ENCODE measurements at places on chromosomes 3 and 15.

- no peak for DNase-seq
Observed at GRCh38 chr15:62440362-62441105, 275.4 kb upstream of the C2CD4B start.

- no peak for DNase-seq
Observed at GRCh38 chr15:79082363-79083070, 8.1 kb downstream of the RASGRF1 start.

- DNase-seq: no peak
Observed at GRCh38 chr3:112373476-112373875, 40.5 kb downstream of the CD200 start.

- no peak for DNase-seq
Observed at GRCh38 chr15:99485153-99485961, 80.4 kb upstream of the MEF2A start.

DNA sequence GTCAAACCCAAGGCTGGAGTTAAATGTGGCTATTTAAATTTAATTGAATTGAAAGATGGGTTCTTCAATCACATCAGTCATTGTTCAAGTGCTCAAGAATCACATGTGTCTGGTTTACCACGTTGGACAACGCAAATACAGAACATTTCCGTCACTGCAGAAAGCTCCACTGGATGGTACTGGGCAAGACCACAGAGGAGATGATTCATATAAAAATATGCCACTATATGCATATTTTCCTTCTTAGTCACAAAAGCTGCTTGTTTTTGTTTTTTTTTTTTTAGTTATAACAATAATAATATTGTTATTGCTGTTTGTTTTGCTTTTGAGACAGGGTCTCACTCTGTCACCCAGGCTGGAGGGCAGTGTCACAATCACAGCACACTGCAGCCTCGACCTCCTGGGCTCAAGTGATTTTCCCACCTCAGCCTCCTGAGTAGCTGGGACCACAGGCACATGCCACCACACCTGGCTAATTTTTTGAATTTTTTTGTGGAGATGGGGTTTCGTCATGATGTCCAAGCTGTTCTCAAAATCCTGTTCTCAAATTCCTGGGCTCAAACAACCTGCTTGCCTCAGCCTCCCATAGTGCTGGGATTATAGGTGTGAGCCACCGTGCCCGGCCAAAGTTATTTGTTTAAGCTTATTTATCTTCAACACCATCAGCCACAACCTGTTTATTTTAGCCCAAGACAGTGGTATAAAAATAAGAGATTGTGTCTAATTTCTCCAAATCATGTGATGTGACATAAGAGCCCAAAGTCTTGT lies 19.4 kb downstream of the RTP3 start:
- DNase-seq: no peak

DNA sequence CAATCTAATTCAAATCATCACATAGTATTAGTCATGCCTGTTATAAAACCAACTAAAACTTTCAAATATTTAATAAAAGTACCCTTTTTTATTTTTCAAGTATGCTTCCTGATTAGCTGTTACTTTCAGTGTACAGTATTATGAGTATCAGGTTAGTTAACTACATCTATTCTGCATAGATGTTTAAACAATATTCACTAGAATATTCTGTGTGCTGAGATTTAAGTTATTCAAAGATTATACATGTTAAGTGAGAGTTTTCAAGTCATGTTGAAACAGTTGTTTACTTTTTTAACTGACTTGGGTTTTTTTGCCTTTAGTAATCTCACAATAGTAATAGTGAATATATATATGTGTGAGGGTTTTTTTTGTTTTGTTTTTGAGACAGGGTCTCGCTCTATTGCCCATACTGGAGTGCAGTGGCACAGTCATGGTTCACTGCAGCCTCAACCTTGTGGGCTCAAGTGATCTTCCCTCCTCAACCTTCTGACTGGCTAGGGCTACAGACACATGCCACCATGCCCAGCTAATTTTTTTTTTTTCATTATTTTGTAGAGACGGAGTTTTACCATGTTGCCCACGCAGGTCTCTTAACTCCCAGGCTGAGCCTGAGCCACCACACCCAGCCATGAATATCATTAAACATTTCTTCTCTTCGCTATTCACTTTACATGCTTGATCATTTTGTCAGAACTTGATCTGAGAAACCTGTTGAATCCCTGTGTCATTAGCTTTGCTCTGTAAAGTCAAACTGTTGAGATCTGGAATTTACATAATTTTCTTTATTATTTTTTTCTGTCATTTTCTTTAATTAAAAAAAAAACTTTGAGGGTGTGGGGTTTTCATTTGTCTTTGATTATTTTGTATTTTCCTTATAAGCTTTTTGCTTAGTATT lies 286.2 kb upstream of the UBE2E1 start:
- no peak for DNase-seq

GRCh38 chr3:68334367-68334986 lies 597.9 kb downstream of the TAFA4 start:
- DNase-seq: no peak

DNA sequence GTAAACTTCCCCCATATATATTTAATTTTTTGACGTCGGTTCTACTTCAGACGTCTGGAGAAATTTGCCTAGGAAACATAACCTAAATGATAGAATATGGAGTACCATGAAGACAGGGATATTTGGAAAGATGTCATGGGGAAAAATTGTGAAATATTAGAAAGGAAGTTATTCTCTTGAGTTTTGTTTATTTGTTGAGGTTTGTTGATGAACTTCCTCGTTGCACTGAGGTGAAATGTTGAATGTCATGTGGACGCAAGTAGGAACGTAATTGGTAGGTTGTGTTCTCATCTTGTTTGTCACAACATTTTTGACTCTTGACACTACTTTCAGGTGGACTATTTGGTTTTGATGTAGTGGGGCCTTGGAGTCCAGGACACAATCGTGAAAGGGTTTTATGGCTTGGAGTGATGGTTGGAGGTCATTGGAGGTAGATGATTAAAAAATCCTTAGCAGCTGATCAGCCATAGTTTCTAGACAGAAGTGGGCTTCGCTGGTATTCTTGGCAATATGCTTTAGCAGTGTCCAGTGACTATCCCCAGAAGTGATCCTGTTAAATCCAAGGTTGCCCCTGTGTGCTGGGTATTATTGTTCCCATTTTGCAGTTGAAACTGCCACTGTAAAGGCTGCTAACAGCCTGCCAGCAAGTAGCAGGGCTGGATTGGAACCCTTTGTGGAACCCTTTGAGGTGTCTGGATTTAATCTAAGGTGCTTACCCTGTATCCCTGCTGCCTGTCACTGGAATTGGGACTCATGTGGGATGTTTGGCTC lies 1.5 kb downstream of the ABHD5 start:
- DNase-seq: no peak

GRCh38 chr15:68643216-68643830 lies 64.5 kb downstream of the CORO2B start:
- DNase-seq: no peak

- DNase-seq: no peak
Observed at GRCh38 chr3:52422669-52423068, 22.2 kb downstream of the SEMA3G start.

GRCh38 chr3:44525060-44525459 lies 29.9 kb upstream of the ZKSCAN7 start:
- no peak for DNase-seq

- no peak for DNase-seq
Observed at GRCh38 chr3:177694951-177695350, 497.7 kb upstream of the TBL1XR1 start.

DNA sequence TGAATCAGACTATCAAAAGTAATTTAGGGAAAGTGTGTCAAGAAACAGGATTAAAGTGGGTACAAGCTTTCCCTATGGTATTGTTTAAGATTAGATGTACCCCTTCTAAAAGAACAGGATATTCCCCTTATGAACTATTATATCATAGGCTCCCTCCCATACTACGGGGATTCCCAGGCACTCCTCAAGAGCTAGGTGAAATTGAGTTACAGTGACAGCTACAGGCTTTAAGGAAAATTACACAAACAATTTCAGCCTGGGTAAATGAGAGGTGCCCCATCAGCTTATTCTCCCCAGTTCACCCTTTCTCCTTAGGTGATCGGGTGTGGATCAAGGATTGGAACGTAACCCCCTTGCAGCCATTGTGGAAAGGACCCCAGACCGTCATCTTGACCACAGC lies 240.8 kb upstream of the CNTN6 start:
- DNase-seq: no peak

GRCh38 chr15:55343168-55343567 lies 24.1 kb downstream of the PIGB start:
- DNase-seq: no peak

GRCh38 chr3:49283997-49284396 lies 7.0 kb upstream of the C3orf62 start:
- no peak for DNase-seq

GRCh38 chr15:72472992-72473610 lies 1.0 kb upstream of the ARIH1 start:
- no peak for DNase-seq

GRCh38 chr3:32157600-32158264 lies 51.3 kb downstream of the GPD1L start:
- no peak for DNase-seq

- no peak for DNase-seq
Observed at GRCh38 chr15:41993472-41994170, 21.3 kb upstream of the EHD4 start.

DNA sequence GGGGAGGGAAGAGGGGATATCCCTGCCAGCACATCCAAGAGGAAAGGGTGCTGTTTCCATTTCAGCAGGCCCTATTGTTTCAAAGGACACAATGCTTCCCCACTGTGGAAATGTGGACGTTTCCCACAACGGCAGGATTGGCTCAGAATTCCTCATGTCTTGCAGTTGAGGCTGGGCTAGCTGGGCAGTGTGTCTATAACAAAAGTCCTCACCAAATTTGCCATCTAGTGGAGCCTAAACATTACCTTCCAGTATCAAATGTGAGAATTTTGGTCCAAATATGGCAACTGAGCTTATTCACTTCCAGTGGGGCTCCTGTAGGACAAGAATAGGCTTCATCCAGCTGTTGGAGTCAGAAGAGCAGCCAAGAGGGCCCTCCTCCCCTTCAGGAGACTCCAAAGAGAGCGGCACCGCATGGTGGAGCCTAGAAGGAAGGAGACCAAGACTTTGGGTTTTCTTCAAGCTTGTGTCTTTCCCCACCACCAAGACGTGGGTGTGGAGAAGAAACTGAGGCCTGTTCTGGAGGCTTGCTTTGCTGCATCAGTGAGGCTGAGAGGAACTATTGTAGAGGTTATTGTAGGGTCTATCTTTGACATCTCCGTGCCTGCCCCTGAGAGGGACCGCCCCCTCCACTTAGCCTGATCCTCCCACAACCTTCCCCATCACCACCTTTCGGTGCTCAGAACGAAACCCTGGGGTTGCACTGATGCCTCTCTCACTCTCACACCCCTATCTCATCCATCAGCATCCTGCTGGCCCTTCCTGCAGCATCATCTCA lies 45.3 kb upstream of the SLCO2A1 start:
- DNase-seq: no peak

GRCh38 chr3:145383416-145383815 lies 777.6 kb downstream of the PLOD2 start:
- no peak for DNase-seq

DNA sequence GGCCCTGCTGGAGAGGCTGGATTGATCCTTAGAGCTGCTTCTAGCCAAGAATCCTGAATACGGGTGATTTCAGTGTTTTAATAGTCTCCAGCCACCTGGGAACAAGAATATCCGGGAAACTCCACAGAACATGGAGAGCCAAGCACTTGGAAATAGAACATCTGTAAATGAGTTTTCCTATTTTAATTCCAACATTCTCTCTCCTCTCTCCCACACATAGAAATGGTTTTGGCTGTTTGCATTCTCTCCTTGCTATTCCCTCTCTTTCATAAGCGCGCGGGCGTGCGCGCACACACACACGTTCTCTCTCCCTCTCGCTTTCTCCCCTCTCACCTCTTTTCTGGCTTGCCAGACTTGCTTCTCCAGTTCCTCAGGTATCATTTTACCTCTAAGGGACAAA lies 50.6 kb downstream of the GADL1 start:
- DNase-seq: no peak

DNA sequence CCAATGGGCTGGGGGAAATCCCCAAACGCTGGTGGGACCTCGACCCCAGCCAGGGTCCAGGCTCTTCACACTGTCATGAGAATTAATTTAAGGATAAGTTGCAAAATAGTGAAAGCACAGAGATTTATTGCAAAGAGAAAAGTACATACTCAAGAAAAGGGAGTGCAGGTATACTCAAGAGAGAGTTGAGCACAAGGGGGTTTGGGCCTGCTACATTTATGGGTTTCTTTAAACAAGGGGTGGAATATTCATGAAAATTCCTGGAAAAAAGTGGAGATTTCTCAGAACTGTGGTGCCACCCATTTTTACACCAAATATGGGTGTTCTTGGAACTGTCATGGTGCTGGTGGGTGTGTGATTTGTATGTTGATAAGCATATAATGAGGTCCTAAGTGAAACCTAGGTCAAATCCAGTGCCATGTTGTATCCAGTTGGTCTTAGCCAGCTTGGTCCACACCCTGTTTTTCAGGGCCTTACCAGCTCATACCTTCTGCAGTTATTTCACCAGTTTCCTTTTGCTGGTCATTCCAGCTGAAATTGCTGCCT lies 32.6 kb upstream of the NEO1 start:
- no peak for DNase-seq

DNA sequence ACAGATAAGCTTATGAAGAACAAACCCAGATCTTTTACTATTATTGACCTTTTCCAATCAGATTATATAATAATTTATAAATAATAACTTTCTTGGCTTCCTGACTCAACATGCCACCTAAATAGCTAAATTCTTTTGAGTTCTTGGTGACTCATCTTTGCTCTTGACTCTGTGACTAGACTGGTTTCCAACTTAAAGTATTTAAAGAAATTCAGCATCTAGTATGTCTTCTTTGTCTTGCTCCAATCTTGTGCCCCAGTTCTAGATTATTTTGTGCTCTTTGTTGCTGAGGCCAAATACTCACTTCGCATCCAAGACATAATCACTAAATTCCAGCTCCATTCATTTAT lies 483.2 kb upstream of the TBL1XR1 start:
- DNase-seq: no peak

- DNase-seq: no peak
Observed at GRCh38 chr3:31472479-31473390, 60.0 kb upstream of the STT3B start.

- no peak for DNase-seq
Observed at GRCh38 chr15:77037388-77038209, 33.3 kb downstream of the TSPAN3 start.

- no peak for DNase-seq
Observed at GRCh38 chr3:197793247-197793646, 2.2 kb downstream of the LRCH3 start.

GRCh38 chr3:1072041-1072440 lies 20.8 kb upstream of the CNTN6 start:
- DNase-seq: no peak

- no peak for DNase-seq
Observed at GRCh38 chr3:171748064-171748924, 62.0 kb downstream of the PLD1 start.

- DNase-seq: no peak
Observed at GRCh38 chr3:105315815-105316214, 50.9 kb upstream of the ALCAM start.

- no peak for DNase-seq
Observed at GRCh38 chr3:119834754-119835370, 53.0 kb downstream of the NR1I2 start.

DNA sequence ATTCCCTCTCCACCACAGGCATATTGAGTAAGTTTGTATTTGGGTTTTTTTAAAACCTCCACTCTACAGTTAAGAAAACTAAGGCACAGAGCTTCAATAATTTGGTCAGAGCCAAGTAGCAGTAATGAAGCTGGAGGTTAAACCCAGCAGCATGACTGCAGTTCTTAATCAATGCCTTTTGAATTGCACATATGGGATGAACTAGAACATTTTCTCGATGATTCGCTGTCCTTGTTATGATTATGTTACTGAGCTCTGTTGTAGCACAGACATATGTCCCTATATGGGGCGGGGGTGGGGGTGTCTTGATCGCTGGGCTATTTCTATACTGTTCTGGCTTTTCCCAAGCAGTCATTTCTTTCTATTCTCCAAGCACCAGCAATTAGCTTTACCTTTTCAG lies 1.6 kb upstream of the CCR5 start:
- DNase-seq: no peak
